Stimulated activated CD8-positive, alpha-beta memory T cell treated with anti-CD3 and anti-CD28 coated beads, Interleukin-7, amount 100 ng/mL, for 1 hour (primary cell): ENCODE measurements at places on chromosomes 6 and 20.

GRCh38 chr6:71544028-71544427, 255.4 kb downstream of the OGFRL1 start:
- no peak for DNase-seq

GRCh38 chr6:85493389-85493788, 43.5 kb downstream of the NT5E start:
- DNase-seq = no peak

- no peak for DNase-seq
These were observed 27.6 kb downstream of the DCDC2 start for GRCh38 chr6:24330137-24330732.

DNA sequence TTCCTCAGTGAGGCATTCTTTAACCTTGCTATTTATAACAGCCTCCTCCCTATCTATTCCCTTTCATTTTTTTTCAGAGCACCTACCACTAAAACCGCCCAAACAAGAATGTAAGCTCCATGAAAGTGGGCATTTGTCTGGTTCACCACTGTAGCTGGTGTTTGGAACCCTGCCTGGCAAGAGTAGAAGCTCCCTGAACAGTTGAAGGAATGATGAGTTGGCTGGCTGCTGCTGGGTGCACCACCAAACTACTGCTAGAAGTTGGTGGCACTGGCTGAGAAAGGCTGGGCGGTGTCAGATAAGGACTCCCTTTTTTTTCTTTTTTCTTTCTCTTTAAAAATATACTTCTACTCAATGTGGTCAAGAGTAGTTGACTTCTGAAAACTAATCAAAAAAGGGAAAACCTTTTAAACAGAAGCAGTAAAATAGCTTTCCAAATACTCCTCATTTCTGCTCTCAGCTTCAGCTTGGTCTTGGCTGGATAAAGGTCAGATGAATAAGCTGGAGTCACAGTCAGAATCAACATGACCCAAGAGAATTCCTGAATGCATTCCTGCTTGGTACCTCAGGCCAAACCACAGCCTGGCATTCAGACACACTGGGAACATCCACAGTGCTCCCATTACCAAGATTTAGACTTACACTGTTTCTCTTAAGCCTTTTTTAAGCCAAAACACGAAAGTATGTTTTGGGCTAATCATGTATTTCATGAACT, 38.0 kb downstream of the RTN4IP1 start:
- no peak for DNase-seq

DNA sequence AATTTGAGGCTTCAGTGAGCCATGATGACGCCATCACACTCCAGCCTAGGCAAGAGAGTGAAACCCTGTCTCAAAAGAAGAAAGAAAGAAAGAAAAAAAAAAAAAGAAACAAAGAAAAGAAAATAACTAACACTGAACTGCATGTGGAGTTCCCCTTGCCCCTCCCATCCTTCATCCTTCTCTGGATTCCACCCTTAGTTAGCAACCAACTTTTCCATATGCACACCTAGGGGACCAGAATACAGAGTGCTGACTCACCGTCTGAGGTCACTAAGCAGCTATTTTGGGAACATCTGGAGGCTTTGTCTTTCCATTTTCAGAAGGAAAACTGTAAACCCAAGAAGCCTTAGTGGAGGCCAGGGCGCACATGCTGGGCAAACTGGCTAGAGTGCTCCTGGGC, 257.4 kb downstream of the MAFB start:
- DNase-seq = no peak

- no peak for DNase-seq
These were observed 68.4 kb downstream of the ATG5 start for GRCh38 chr6:106257195-106257594.

DNA sequence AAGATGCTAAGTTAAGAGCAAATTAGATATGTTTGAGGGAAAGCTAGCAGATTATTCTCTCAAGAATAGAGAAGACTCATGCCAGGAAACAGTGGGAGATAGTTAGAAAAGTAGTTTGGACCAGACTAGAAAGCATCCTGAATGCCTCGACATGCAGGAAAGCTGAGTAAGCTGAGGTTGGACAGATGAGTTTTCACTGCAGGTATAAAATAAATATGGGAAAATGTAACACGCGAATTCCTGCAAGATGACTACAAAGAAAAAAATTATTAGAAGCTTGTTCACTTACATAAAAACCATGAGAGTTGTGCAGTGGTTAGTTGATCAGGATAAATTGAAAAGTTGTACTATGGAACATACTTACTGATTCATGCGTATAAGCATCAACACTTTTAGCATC, 484.2 kb upstream of the MANEA start:
- no peak for DNase-seq

DNA sequence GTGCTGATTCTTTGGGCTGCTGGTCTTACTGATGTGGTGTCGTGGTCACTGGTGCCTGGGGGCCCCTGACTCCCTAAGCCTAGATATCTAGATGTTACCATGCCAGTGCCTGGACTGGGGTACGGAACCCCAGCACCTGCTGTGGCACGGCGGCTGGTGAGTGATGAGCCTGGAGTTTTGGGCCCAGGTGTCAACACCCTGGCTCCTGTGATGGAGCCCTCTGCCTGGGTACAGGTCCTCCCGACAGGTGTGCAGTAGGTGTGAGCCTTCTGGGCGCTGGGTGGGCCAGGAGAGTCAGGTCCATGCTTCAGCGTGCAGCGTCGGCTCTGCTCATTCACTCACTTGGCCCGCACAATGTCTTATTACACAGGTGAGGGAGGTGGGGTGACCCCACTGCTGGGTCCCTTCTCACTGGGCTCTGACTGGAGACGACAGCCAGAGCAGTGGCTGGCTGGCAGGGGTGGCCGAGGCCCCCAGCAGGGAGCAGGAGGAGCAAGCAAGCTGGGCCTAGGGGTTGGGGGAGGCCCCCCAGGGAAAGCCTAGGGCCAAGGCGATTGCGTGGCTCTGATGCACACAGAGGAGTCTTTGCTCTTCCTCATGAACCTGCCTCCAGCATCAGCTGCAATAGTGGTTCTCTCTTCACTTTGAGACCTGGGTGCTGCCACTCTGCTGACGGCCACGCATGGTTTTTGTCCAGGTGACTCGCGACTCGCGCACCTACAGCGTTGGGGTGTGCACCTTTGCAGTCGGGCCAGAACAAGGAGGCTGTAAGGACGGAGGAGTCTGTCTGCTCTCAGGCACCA, 42.5 kb upstream of the SLC22A1 start:
- no peak for DNase-seq

- no peak for DNase-seq
These were observed 3.5 kb downstream of the ZFAND3 start for GRCh38 chr6:37822851-37823682.

- no peak for DNase-seq
These were observed 442.3 kb upstream of the MAP3K7 start for GRCh38 chr6:91029211-91029610.

DNA sequence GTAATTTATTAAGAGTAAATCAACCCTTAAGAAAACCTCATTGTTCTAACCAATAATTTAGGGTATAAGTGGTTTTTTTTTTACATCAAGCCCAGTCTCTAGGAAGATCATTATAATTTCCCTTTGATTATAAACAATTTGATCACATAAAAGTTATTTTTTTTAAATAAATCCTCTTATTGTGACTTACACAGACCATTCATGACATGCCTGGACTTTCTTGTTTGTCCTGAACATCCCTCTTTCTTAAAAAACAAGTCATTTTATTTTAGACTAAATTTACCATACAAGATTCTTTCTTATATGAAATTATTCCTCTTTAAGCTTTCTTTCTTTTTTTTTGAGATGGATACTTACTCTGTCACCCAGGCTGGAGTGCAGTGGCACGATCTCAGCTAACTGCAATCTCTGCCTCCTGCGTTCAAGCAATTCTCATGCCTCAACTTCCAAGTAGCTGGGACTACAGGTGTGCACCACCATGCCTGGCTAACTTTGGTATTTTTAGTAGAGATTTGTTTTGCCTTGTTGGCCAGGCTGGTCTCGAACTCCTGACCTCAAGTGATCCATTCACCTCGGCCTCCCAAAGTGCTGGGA, 53.6 kb upstream of the AGPAT4 start:
- DNase-seq = no peak

DNA sequence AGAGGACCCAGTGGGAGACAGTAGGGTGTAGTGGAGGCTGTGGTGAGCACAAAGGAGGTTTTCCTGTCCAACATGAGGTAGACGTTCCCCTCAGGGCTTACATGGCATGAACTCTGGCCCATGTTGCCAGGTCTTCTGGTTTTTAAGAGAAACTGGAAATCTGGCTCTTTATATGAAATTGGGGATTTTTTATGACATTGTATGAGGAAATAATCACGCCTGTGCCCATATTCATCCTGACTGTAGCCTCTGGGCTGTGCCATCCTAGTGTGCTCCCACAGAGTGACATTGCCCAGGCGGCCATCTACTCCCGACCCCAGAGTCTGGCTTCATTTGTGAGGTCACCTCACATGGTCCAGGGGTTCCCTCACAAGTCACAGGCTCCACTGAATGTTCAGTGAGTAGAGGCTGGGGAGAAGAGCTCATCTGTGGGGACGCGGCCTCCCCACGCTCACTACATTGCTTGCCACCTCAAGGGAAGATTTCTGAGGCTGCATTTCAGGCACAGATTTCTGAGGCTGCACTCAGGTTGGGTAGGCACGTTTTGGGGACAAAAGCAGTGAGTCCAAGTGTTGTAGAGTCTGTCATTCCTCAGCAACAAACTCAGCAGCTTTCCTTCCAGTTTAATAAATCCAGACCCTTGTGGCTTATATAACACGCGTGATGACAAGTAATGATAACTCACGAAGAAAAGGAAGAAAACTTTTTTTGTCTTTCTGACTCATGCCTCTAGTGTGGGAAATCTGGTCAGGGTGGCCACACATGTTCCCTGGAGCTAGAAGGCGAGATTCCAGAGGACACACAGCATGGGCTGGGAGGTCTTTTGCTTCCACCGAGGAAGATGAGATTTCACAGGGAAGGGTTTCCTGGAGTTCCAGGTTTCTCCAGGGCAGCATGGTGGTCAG, 41.7 kb downstream of the SLC24A3 start:
- DNase-seq = no peak

GRCh38 chr20:52926505-52926904, 45.7 kb upstream of the TSHZ2 start:
- no peak for DNase-seq

GRCh38 chr6:164690702-164691500, 618.5 kb downstream of the C6orf118 start:
- no peak for DNase-seq

- no peak for DNase-seq
These were observed 52.1 kb upstream of the PKIB start for GRCh38 chr6:122558080-122558479.

GRCh38 chr6:160967833-160968232, 23.7 kb upstream of the MAP3K4 start:
- no peak for DNase-seq

GRCh38 chr6:38583523-38583922, 56.2 kb downstream of the BTBD9 start:
- no peak for DNase-seq

DNA sequence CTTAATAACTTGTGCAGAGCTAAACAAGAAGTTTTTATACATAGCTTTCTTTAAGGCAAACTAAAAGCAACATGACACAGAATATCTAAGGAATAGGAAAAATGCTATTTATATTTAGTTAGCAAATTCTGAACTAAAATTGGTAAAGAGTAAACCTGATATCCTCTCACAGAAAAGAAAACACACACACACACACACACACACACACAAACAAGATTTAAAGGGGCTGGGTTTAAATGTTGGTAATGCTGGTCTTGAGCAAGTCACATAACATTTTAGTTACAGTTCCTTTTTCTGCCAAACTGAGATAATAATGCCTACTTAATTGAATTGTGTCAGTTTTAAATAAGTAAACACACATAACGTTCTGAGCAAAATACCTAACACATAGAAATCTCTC, 1.6 kb downstream of the TRDN start:
- no peak for DNase-seq

- DNase-seq = no peak
These were observed 648.7 kb upstream of the FLRT3 start for GRCh38 chr20:14986026-14986655.

- peak; percentile 44 for DNase-seq
These were observed 53.1 kb upstream of the FAM83D start for GRCh38 chr20:38873050-38873581.
